GM12878 (cell line): ENCODE measurements at places on chromosomes 2 and 18. TPM values are rescaled to one million over a fixed set of nuclear protein-coding genes. Genes with fewer than 3 reads are reported as not detected.
A peak's percentile ranks its signal among the peaks of the same experiment; 100 is the strongest.

GRCh38 chr2:113070606-113070975 is 2.8 kb downstream of the IL1F10 start:
- H3K4me3 ChIP-seq = no peak overlapping the region
- H3K4me1 ChIP-seq = no peaks in the 10 kb centered on the region
- no peak overlapping the region for H3K27ac ChIP-seq
- H3K36me3 ChIP-seq = no peaks in the 10 kb centered on the region
- no peak for DNase-seq

DNA sequence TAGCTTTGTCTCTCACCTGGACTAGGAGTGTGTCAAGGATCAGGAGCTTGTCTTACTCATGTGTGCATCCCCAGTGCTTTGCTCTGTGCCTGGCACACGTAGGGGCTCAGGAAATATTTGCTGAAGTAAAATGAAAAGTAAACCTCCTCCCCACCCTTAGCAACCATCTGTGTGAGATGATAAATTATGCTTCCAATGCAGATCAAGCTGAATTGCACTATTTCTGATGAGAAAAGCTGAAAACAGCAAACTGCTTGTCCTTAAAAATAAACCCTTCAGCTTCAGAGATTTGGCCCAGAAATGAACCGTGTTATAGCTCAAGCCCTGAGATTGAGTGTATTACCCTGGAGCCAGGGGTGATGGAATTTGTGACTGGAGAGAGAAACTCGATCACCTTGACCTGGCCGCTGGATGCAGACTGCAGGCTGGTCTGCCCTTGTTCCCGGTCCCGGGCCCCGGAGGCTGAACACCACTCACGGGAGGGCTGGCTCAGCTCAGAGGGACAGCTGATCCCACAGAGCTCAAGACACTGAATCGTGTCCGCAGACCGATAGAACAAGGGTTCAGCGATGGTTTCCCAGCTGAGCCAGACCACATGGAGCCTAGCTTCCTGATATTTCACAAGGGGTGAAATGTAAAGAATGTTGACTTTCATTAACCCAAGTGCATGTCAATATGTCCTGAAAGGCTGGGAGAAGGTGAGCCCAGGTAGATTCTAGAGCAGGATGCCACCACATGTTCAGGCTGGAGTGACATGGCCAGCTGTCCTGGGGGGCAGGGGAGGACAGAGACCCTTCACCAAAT is 50.5 kb downstream of the DDX1 start:
- no peaks in the 10 kb centered on the region for H3K27me3 ChIP-seq
- no peak overlapping the region for H3K4me3 ChIP-seq
- H3K36me3 ChIP-seq = no peaks in the 10 kb centered on the region; the same call in 1 of the 2 replicates
- no peak overlapping the region for H3K27ac ChIP-seq
- DNase-seq = no peak
- no peaks in the 10 kb centered on the region for H3K4me1 ChIP-seq

GRCh38 chr2:68734176-68734575 is 435 bp upstream of the ARHGAP25 start:
- peak overlapping the region; percentile 47 for H3K27ac ChIP-seq
- H3K4me1 ChIP-seq = peaks cover 36% of the 10 kb centered on the region
- no peaks in the 10 kb centered on the region for H3K27me3 ChIP-seq
- H3K36me3 ChIP-seq = no peaks in the 10 kb centered on the region
- DNase-seq = no peak

- peaks cover 10% of the 10 kb centered on the region for H3K4me1 ChIP-seq
- no peak overlapping the region for H3K27ac ChIP-seq
- no peak for DNase-seq
These were observed 207.0 kb upstream of the HAAO start for GRCh38 chr2:42999391-42999841.

GRCh38 chr2:111072220-111072871 is 48.4 kb upstream of the BCL2L11 start:
- H3K27me3 ChIP-seq = no peaks in the 10 kb centered on the region
- no peak overlapping the region for H3K27ac ChIP-seq
- H3K36me3 ChIP-seq = no peaks in the 10 kb centered on the region
- H3K4me1 ChIP-seq = no peaks in the 10 kb centered on the region
- no peak for DNase-seq

DNA sequence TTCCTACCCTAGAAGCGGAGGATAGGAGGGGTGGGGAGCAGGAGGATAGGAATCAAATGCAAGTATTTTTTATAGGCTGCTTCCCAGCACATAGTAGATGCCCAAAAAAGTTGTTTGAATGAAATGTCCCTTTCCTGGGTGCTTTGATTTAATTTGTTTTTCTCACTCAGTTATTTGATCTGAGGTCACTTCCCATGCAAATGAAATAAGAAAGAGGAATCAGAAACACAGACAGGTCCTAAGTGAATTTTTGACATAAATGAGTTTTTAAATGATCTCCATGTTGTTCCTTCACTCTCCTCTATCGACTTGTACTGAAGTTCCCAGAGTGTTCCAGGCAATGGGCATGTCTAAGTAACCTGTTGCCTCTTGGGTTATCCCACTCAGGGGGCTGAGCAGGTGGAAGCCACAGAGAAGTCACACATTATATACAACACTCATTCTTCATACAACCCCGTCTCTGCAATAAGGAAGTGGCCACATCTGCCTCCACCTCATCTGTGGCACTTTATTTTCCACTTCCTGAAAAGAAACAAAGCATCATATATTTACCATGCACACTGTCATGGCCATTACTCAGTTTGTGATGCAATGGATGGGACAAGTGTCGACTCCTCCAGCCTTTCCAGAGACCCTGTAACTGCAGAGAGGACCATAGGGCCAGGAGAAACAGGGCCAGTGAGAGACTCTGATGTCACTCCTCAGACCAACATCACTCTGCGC is 81.9 kb upstream of the ZNF397 start:
- 0 out of 2 replicates have a peak, but pooled peaks cover 3% of the 10 kb centered on the region for H3K4me1 ChIP-seq
- no peak overlapping the region for H3K27ac ChIP-seq
- no peak for DNase-seq
- no peaks in the 10 kb centered on the region for H3K27me3 ChIP-seq

GRCh38 chr2:207122651-207123334 is 43.0 kb downstream of the KLF7 start:
- no peaks in the 10 kb centered on the region for H3K27me3 ChIP-seq
- no peaks in the 10 kb centered on the region for H3K4me1 ChIP-seq
- DNase-seq = no peak
- H3K27ac ChIP-seq = no peak overlapping the region

DNA sequence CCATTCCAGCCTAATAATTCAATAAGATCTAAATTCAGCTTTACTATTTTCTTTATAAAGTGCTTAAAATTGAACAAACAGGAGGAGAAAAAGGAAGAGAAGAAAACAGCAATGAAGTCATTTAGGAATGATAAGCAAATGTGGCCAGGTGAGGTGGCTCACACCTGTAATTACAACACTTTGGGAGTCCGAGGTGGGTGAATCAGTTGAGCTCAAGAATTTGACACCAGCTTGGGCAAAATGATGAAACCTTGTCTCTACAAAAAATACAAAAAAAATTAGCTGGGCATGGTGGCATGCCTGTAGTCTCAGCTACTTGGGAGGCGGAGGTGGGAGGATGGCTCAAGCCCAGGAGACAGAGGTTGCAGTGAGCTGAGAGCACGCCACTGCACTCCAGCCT is 129.0 kb downstream of the CAMKMT start:
- no peak overlapping the region for H3K27ac ChIP-seq
- H3K4me1 ChIP-seq = no peaks in the 10 kb centered on the region
- H3K27me3 ChIP-seq = no peaks in the 10 kb centered on the region
- H3K4me3 ChIP-seq = no peak overlapping the region
- no peaks in the 10 kb centered on the region for H3K36me3 ChIP-seq

- H3K4me3 ChIP-seq = no peak overlapping the region
- peak; percentile 66 for DNase-seq
- H3K27ac ChIP-seq = peak overlapping the region; percentile 79
- H3K4me1 ChIP-seq = peaks cover 18% of the 10 kb centered on the region
- H3K27me3 ChIP-seq = no peaks in the 10 kb centered on the region
- H3K36me3 ChIP-seq = peaks cover 6% of the 10 kb centered on the region
These were observed 24.3 kb downstream of the TRAPPC12 start for GRCh38 chr2:3403587-3404334.

DNA sequence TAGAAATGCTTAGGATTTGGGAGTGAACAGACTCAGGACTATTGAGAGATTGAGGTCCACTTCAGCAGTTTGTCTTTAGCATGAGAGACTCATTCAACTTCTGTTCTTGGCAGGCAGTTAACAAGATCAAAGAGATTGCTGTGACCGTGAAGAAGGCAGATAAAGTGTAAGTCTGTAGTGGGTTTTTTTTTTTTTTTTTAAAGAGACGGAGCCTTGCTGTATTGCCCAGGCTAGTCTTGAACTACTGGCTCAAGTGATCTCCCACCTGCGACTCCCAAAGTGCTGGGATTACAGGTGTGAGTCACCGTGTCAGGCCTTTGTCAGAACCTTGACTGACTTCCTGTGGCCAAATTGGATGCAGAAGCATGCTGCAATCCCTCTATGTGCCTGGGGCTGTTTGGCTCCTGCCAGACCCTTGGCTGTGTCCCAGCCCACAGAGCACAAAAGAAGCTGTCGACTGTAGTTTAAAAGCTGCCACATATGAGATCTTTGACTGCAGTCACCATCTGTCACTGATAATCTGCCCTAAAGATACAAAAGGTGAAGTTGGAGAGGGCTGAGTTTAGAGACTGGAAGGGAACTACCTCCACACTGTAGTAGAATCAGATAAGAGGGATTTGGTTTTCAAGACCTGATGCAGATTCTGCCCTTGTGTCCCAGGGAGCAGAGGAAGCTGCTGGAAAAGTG is 9.9 kb downstream of the CCT7 start:
- H3K36me3 ChIP-seq = peaks cover 52% of the 10 kb centered on the region
- no peaks in the 10 kb centered on the region for H3K4me1 ChIP-seq
- no peak overlapping the region for H3K27ac ChIP-seq

GRCh38 chr2:98637401-98638147 is 29.2 kb downstream of the UNC50 start:
- H3K4me3 ChIP-seq = no peak overlapping the region
- H3K36me3 ChIP-seq = no peaks in the 10 kb centered on the region
- H3K27ac ChIP-seq = peak overlapping the region; percentile 53
- peak; percentile 67 for DNase-seq
- no peaks in the 10 kb centered on the region for H3K27me3 ChIP-seq

DNA sequence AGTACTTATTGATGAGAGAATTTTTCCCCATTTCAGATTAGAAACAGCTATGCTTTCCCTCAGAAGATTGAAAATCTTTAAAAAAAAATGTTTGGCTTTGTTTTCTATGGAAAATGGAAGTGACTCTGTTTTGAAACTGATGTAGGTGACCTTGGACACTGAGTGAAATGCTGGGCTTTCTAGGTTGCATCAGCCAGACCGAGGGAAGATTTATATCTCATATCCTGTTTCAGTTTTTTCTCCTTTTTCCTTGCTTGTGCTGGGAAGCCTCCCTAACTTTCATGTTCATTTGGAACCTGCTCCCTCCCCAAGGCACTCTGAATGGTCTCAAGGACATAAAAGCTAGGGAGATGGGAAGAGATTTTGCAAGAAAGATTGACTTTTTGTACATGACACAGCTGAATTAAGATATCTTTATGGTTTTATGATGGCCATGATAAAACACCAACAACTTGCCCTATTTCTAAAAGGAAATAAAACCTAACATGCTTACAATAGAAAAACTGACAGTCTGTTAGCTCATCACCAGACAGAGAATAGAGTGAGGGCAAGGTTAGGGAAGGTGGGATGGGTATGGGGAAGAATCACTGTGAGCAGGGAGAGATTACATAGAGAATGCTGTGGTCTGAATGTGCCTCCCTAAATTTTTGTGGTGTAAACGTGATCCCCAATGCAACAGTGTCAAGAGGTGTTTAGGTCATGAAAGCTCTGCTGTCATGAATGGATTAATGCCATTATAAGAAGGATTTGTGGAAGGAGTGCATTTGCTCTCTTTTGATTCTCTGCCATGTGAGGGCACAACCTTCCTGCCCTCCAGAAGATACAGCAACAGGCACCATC is 249.7 kb downstream of the TPGS2 start:
- no peak overlapping the region for H3K4me3 ChIP-seq
- no peaks in the 10 kb centered on the region for H3K27me3 ChIP-seq
- peaks cover 8% of the 10 kb centered on the region for H3K4me1 ChIP-seq

Gene CCDC178
- polyA plus RNA-seq = not detected in 2 replicates

Gene TBR1
- not detected in 2 replicates for polyA plus RNA-seq

Gene C1QL2
- not detected in 2 replicates for polyA plus RNA-seq

Gene HOXD4
- polyA plus RNA-seq = not detected in 2 replicates
